NCI-H1930 (cell line): ENCODE measurements at places on chromosomes 3 and 15.

GRCh38 chr3:135017003-135017893 is 222.2 kb downstream of the EPHB1 start:
- no peak for DNase-seq

DNA sequence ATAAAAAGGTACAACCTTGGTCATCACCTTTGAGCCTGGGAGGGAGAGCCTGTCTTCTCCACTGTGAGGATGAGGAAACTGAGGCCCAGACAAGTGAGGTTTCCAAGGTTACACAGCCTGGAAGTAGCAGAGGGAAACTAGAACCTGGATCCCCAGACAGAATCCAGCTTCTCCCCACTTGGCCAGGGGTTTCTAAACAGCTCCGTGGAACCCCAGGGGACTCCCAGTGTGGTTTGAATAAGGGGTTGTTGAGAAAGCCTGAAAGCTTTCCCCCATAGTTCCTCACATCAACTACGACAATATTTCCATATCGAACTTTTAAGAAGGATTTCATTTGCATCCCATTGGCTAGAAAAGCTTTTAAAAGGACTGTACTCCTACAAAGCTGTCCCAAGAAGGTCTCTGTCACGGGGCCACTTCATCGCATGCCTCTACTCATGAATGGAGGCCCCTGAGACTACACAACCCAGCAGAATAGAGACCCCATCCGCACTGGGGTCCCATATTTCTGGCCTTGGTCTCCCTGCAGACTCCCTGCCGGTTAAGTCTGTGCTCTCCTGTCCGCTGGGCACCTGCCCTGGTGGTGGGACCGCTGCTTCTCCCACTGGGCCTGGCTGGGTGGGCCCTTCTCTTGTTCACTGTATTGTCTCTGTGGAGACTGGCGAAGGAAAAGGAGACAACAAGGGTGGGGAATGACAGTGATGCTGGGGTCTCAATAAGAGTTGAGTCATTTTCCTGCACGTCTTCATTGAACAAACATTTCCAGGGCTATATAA is 178.5 kb downstream of the SMAD6 start:
- no peak for DNase-seq

DNA sequence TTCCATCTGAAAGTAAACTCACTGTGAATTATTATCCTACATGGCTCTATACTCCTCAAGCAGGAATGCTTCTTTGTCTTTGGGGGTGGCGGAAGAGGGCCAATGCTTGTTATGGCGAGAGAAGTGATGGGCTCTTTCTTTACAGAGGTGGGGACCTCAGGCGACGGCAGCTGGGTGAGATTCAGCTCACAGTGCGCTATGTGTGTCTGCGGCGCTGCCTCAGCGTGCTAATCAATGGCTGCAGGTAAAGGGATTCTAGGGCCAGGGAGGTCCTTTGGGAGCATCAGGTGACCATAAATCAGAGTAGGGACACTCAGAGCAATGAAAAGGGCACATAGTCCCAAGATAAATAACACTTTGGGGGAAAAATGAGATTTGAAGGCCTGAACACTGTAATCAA is 39.0 kb downstream of the ESYT3 start:
- no peak for DNase-seq

- DNase-seq: peak; percentile 88
Observed at GRCh38 chr15:70892002-70892911, at the start of the genes LRRC49 and THAP10. TSS of gene LRRC49 (plus strand) at chr15:70892826. CDS start at chr15:70892895, 69 bp downstream. TSS of gene THAP10 (minus strand) at chr15:70892433. CDS start at chr15:70892272, 161 bp downstream.

- DNase-seq: no peak
Observed at GRCh38 chr3:53713626-53714025, 132.6 kb downstream of the CHDH start.

DNA sequence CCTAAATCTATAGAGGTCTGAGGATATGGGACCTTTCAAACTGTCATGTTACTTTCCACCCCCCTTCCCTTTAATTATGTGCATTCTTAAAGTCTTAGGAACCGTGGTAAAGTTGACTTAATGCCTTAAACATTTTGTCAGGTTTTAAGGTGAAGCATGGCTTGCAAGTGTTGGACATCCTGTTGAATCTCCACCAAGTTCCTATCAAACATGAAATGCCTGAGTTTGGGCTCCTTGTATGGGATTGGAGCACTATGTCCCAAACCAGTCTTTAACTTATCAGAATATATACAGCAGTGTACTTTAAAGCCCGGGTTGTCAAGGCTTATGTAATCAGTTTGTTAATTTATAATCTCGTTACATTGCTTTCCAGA is 1.1 kb downstream of the SNRK start:
- no peak for DNase-seq
